Colonic mucosa (tissue), 4 donors: ENCODE measurements at places on chromosomes 11 and 22. TPM values are rescaled to one million over a fixed set of nuclear protein-coding genes. Genes with fewer than 3 reads are reported as not detected.

Gene SPON1
- 93.9 TPM for total RNA-seq

Gene OR4C13
- not detected for total RNA-seq

Gene KREMEN1
- 20.7 TPM for total RNA-seq

DNA sequence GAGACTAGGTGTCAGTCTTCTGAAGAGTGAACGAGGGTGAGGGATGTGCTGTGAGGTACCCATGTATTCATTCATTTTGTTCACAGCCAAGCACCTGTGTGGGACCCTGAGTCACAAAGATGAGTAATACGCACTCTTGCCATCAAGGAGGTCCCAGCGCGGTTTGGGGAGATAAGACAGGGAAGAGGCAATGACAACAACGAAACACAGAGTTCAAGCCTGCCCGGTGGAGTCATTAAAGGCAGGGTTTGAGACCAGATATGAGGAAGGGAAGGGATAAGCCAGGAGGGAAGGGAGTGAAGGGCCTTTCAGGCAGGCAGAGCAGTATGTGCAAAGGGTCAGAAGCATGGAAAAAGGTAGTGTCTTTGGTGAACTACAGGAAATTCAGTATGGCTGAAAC lies 4.6 kb downstream of the DCHS1 start:
- DNase-seq: no peak

Gene HTR3A
- 0.90 TPM for total RNA-seq

GRCh38 chr11:126105022-126105747 lies 42.5 kb upstream of the CDON start:
- no peak for DNase-seq

- no peak for DNase-seq
Measured at GRCh38 chr22:28902490-28902889, 19.1 kb downstream of the ZNRF3 start.

Gene DLG2
- 3.3 TPM for total RNA-seq

Gene TUBA8
- 1.6 TPM for total RNA-seq

- DNase-seq: no peak
Measured at GRCh38 chr11:46360878-46361277, 13.6 kb downstream of the DGKZ start.

GRCh38 chr11:106625566-106625965 lies 392.7 kb downstream of the GUCY1A2 start:
- DNase-seq: no peak

DNA sequence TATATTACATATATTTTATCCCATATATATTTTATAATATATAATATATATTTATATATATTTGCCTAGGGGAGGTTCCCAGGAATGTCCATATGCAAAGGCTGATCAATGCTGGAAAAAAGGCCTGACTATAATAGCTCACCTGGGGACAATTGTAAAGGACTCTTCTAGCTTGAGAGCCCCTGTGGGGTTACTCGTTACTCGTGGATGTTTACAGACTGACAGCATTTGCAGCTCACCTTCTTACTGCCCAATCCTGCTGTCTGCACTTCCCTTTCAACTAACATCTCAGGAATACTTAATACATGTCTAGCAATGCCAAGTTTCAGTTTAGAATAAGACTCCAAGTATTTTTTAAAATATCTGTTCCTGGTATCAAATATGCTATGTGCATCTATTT lies 1365.4 kb upstream of the RAG2 start:
- no peak for DNase-seq
